ENCODE measurements at places on chromosomes 16 and 17. TPM values are rescaled to one million over a fixed set of nuclear protein-coding genes. Genes with fewer than 3 reads are reported as not detected.

Gene IGF2BP1
- total RNA-seq: not detected

DNA sequence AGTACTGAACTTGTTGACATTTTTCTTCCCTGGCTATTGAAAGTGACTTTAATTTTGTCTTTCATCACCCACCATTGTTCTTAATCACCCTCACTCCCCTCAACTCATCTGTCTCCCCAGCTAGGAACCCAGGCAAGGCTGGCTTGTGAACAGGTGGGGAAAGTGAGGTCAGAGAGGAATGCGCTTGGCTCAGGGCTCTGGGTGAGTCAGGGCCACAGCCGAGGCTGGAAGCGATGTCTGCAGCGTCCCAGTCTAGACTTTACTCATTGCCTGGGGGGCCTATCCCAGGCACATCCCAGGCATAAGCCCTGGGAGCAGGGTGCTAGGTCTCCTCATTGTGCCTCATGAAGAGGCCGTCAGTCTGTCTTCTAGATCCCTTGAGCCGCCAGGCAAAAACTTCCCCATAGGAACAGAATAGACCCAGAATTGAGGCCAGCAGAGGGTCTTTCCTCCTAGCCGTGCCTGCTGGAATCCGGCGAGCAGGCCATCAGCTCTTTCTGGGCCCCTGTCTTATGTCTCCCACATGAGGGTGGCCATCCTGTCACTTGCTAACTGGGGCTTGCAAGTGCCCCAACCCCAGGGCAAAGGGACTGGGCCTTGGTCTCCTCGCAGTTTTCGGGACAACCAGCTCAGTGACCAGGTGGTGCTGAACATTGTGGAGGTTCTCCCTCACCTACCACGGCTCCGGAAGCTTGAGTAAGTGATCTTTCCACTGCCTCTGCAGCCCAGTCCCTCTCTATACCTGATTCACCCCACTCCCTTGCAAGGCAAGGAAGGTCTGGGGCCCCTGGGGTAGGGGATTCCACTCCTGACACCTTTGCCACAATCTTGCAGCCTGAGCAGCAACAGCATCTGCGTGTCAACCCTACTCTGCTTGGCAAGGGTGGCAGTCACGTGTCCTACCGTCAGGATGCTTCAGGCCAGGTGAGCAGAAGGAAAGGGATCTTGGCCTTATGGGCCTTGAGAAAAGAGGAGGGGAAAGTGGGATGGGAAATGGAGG, 40.1 kb downstream of the NLRC5 start:
- no peak for DNase-seq

GRCh38 chr17:48546924-48547807, 2.3 kb upstream of the HOXB2 start:
- no peak for DNase-seq

DNA sequence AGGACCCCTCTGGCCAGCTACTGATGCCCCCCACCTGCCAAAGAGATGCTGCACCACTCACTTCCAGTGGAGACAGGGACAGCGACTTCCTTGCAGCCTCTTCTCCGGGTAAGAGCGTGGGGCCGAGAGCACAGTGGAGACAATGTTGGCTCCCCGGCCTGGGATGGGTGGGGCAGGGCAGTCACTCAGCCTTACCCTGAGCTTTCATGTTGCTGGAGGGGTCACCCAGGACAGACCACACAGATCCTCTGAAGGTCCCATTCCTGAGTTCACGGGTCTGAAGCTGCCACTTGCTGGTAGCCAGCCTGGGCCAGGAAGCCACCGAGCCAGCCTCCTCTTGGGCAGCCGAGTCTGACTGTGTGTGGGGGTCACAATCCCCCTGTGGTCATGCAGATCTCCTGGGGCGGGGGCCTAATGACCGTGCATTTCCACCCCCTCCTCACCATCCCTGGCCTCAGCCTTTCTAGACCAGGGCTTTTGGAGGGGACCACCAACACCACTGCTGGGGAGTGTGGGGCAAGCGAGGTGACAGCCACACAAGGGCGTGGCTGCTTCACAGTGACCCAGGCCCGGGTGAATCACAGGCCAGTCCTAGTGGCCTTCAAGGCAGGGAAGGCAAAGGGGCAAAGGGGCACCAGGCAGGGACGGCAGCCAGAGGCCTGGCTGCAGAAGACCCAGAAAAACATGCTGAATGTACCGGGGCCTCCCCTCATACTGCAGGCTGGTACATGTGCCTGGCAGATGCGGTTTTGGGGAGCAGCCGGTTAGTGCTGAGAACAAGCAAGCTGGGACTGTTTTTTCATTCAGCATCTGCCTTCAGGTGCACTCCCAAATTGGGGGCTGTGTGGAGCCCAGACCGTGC, 10.4 kb downstream of the TAF1C start:
- DNase-seq: no peak

DNA sequence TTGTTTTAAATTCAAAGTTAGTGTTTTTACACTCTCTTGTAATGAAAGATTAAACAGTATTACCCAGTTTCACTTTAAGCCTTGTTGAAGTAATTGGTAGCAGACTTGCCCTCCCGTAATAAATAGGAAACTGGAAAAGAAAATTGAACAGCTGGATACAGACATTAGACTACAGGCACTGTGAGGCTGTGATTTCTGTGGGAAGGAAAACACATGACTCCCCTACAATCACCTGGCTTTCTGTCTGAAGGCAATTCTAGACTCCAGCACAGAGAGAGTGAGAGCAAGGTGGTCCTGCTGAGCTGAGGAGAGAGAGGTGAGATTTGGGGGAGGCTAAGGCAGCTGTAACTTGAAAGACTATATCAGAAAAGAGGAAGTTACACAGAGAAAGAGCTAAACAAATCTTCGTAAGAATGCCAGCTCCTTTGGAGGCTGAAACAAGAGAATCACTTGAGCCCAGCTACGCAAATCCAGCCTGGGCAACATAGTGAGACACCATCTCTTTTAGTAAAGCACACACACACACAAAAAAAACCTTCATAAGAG, 57.8 kb upstream of the CDYL2 start:
- no peak for DNase-seq

Gene CFAP119
- total RNA-seq: 1.1 TPM

DNA sequence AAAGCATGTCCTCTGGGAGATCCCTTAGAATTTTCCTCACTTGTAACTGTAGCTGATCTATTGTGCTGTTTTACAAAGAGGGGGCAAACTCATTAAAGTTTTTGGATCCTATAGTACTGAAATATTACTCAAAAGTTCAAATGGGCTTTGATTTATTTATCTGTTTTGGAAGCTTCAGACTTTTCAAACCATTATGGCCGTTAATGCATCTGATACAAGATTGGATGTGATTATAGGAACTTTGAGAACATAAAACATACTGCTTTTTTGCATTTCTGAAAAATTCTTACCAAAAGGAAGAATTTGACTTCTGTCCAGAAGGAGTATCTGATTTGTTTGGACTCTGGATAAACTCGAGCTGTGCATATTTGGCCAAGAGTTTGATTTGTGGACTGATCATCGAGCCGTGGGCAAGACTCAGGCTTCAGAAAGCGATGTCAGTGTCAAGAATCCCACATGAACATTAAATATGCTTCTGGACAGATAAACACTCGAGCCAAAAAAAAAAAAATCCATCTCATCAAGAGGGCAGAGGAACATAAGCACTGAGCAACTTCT, 8.2 kb upstream of the MARCHF10 start:
- no peak for DNase-seq
